ENCODE measurements at places on chromosomes 6 and 20. TPM values are rescaled to one million over a fixed set of nuclear protein-coding genes. Genes with fewer than 3 reads are reported as not detected.

GRCh38 chr6:33856031-33856590, 52.3 kb upstream of the MLN start:
- DNase-seq = no peak

GRCh38 chr20:32445539-32446273, 87.6 kb downstream of the ASXL1 start:
- no peak for DNase-seq

DNA sequence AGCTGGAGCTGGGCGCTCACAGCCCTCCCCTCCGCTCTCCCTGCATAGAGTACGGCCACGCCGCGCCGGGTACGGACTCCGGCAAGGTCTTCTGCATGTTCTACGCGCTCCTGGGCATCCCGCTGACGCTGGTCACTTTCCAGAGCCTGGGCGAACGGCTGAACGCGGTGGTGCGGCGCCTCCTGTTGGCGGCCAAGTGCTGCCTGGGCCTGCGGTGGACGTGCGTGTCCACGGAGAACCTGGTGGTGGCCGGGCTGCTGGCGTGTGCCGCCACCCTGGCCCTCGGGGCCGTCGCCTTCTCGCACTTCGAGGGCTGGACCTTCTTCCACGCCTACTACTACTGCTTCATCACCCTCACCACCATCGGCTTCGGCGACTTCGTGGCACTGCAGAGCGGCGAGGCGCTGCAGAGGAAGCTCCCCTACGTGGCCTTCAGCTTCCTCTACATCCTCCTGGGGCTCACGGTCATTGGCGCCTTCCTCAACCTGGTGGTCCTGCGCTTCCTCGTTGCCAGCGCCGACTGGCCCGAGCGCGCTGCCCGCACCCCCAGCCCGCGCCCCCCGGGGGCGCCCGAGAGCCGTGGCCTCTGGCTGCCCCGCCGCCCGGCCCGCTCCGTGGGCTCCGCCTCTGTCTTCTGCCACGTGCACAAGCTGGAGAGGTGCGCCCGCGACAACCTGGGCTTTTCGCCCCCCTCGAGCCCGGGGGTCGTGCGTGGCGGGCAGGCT, 4.6 kb downstream of the KCNK15 start:
- no peak for DNase-seq

The ADGRF4 gene
- 0.82 TPM for polyA plus RNA-seq

The BTN1A1 gene
- 0.27 TPM for polyA plus RNA-seq

- DNase-seq = peak; percentile 63
Observed at GRCh38 chr6:42984924-42985475, 630 bp downstream of the PPP2R5D start.

DNA sequence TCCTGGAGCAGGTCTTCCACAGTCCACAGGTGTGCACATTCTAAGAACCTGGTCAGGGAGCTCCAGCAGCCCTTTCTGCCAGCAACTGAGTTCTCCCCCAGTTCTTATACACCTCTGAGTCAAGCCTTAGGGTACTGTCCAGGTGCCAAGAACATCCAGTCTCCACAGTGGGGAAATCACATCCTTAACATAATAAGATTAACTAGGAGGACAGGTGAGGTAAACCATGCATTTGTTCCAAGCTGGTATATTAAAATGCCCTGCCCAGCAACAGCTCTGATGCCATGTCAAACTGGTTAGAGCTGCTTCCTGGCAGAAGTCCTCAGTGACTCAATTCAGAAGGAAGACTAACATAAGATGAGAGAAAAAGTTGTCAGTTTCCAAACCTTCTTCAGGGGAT, 303.9 kb upstream of the SGK1 start:
- DNase-seq = no peak

DNA sequence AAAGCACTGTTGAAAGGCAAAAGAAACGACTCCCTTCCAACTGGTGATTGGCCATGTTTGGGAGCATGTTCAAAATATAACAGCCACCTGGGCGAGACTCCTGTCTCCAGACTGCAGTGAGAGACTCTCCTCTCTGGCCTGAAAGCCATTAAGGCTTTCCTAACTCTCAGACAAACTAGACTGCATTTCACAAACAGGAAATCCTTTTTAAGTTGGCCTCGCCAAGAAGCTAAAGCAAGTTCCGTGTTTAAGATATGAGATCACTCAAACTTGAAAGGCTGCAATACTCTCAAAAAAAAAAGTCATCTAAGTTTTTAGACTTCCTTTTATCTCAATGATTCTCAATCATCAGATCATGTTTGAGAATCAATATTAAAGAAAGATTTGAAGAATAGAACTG, 117.0 kb downstream of the TFAP2A start:
- no peak for DNase-seq

- no peak for DNase-seq
Observed at GRCh38 chr6:36964908-36965307, 10.4 kb downstream of the PI16 start.

The SLC44A4 gene
- 0.19 TPM for polyA plus RNA-seq

DNA sequence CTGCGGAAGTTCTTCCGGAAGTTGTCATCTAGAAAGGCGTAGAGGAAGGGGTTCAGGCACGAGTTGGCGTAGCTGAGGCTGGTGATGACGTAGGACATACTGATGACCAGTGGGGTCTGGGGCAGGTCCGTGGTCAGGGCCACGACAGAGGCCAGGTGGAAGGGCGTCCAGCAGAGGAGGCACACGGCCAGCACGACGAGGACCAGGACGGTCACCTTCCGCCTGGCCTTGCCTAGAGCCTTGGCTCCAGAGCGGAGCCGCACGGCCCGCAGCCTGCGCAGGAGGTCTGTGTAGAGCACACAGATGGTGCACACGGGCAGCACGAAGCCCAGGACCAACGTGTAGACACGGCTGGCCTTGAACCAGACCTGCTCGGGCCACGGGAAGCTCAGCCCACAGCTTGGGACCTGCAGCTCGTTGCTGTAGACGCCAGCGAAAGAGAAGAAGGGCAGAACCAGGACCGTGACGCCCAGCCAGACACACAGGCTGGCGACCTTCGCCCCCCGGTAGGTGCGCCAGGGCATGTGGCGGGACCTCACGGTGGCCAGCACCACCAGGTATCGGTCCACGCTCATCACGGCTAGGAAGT, 1.4 kb downstream of the NPBWR2 start:
- DNase-seq = no peak

DNA sequence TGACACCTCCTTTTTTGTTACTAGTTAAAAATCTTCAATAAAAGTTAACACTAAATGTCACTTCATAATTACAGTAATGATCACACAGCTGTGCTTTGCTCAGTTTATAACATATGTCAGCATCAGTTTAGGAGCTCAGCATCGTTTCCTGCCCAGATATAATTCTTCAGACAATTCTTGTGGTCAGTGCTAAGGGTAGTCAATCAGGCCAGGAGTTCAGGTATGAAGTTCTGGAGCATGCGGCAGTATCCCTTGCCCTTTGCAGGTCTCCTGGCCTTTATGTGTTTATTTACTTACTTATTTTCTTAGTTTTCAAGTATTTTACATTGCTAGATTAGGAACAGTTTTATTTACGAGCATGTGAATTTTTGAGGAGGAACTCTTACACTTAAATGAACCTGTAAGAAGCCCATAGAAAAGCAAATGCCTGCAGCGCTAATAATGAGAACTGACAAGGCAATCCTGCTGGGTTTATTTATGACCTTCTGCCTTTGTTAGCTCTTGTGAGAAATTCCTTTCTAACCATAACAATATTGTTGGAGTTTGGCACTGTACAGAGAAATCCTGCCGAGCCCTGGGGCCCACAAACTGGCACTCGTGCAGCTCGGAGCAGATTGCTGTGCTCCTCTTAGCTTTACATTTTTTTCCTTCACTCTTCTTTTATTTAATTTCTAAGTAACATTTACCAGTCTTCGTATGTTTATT, 252.8 kb downstream of the TMEM242 start:
- no peak for DNase-seq
